Naive B cell (primary cell): ENCODE measurements at places on chromosomes 6 and 20. TPM values are rescaled to one million over a fixed set of nuclear protein-coding genes. Genes with fewer than 3 reads are reported as not detected.

ASIP gene
- not detected for polyA plus RNA-seq

DNA sequence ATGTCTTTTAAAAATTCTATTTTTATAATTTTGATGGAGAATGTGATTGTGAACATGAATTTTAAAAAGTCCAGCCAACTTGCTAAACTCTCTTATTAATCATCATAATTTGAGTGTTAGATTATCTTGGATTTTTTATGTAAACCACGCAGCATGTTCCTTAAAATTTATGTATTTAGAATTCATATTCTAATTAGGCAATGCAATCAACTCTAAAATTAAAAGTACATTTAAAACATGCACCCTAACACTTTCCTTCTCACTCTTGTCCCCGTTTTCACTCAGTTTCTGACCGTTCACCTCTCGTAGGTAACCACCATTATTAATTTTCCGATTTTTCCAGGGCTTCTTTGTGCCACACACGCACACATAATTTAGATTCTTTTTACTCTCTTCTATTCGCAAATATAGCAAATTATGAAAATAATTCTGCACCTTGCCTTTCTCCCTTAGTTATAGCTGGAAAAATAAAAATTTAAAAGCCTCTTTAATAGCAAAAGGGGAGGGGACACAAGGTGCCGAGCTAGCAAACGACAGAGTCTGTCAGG, 329 bp upstream of the ZKSCAN3 start:
- DNase-seq = no peak

RCAN2 gene
- not detected for polyA plus RNA-seq

PLG gene
- polyA plus RNA-seq = not detected

GRCh38 chr6:3844097-3844463, 5.1 kb upstream of the FAM50B start:
- DNase-seq = no peak

DNA sequence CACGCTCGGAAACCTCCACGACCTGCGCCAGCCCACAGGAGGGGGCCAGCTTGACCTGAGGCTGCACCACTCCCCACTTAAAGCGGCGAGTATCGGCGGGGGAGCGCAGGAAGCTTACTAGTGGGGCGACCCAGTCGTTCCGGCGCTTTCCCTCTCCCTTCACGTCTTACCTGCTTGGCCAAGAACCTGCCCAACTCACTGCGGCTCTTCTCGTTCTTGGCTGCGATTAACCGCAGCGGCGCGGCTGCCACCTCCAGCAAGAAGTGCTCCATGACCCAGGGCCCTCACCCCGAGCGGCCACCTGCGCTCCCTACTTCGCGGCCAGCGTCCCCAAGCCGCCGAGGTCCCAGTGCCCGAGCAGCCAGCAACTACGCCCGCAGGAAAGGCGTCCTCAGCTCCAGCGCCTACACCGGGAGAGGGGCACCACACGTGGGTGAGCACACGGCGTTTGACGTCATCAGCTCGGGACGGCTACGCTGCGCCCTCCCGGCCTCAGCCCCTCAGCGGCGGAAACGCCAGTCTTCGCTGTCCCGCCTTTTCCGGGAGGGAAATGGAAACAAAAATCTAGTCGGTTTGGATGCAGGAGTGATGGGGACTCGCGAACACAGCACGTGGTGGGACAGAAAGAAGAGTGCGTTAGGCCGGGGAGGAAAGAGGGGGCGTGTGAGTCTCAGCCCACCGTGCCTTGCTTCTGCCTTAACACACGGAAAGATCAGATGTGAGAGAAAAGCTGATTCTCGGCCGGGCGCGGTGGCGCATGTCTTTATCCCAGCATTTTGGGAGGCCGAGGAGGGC, at the start of gene MDN1:
Gene MDN1 (minus strand): TSS at position 459 of the 795 bp plus-strand sequence. CDS start 187 bp downstream, at position 272.
- peak; percentile 85 for DNase-seq

LAMA4 gene
- not detected for polyA plus RNA-seq
